ENCODE measurements at places on chromosomes 3 and 15. TPM values are rescaled to one million over a fixed set of nuclear protein-coding genes. Genes with fewer than 3 reads are reported as not detected.

DNA sequence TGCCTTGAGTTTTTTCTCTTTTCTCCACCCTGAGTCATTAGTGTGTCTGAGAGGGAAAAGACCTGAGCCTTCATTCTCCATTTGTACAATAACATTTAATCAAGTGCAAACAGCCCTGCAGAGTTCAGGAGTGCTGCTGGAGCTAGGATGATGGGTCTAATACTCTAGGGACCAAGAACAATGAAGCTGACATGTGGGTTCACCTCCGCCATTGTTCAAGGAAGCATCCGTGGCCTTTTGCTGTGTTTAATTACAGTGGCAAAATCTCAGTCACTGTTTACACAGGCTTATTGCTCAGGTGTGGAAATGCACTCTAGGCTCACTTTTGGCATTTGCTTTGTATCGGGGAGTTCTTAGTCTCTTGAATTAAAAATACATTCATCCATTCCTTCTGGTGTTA lies 259.6 kb downstream of the LRTM1 start:
- DNase-seq, result no peak

GRCh38 chr3:181265750-181266333 lies 276.3 kb upstream of the DNAJC19 start:
- DNase-seq, result no peak

DNA sequence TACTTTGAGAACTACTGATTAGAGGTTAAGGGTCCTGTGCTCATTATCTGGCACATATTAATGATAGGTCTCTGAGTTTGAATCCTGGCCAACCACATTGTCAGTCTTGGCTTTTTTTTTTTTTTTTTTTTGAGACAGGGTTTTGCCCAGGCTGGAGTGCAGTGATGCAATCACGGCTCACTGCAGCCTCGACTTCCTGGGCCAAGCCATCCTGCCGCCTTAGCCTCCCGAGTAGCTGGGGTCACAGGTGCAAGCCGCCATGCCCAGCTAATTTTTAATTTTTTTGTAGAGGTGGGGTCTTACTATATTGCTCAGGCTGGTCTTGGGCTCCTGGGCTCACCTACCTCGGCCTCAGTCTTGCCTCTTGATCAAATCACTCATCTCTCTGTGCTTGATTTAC lies 547 bp upstream of the PCCB start:
- DNase-seq, result no peak

The KIF15 gene
- 1.6 TPM for total RNA-seq

The ERICH6 gene
- not detected for total RNA-seq

DNA sequence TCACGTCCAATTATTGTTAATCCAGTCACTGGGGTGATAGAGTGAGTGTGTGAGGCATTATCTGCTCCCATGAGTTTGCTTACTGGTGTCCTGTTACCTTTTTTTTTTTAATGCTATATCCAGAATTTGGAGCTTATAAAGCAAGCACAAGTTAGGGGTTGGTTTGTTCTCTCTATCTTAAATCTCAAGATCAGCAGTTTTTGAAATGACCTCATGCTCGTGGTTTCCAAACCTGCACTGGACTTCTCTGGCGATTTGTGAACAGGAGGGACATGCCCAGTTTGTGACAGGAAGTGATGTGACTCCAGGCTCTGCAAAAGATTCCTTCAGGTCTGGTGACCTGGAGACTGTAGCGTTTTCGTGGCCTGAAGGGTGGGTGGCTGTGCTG lies 25.6 kb downstream of the XYLB start:
- no peak for DNase-seq

The MKRN2OS gene
- total RNA-seq, result 1.8 TPM

GRCh38 chr3:157021679-157022078 lies 138.3 kb downstream of the CCNL1 start:
- no peak for DNase-seq

The CELSR3 gene
- 2.7 TPM for total RNA-seq

GRCh38 chr3:19229086-19229485 lies 80.8 kb downstream of the KCNH8 start:
- no peak for DNase-seq

The PRR20G gene
- not detected for total RNA-seq

The TRH gene
- total RNA-seq, result not detected

DNA sequence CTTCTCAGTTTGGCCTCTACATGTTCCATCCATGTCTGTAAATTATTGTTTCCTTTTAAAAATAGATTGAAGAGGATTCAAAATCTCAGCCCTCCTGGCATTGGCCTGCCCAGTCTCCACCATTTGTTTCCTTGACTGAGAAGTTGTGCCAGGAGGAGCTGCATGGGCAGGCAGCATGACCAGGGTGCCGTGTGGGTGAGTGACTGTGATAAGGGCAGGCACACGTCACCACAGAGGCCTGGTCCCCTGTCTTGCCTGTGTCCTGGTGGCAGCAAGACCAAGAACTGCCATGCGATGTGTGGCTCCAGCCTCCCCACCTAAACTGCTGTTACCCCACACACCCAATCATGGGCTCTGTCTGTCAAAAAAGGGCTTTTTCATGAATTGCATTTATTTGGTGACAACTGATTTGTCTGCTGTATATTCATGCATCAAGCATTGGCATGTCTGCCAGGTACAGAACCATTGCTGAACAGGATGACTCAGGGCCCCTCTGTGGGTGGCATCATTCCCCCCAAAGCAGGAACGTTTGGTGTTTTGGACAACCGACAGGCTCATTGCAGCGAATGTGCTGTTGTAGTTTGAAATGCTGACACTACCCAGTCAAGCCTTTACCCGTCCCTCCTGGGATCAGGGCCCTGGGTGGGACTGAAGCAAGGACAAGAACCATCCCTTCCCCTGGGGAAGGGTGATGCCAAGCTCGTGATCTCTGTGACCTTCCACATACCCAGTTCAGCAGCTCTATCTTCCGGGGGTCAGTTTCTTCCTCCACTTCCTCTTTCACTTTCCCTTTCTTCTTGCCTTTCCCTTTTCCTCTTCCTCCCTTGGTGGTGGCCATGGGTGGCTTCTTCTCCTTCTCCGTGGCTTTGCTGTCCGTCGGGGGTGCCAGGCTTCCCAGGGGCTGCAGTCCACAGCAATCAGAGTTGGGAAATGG lies 51.6 kb downstream of the TRPM1 start:
- no peak for DNase-seq

- no peak for DNase-seq
Measured at GRCh38 chr3:166351461-166351860, 514.2 kb upstream of the BCHE start.

DNA sequence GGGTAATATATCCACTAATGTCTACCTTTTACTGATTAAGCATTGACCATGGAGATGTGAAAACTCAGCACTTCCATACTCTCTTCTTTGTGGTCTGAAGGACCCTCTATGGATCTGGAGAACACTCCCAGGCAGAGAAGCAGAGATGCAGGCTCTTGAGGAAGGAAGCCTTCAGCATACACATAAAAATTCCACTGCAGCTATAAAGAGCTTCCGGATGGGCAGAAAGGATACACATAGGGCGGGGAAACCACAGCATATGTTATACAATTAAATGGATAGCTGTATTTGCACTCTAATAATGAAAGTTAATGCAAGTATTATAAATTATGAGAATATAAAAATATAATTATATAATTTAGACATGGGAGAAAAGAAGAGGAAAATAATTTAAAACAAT lies 1258.2 kb upstream of the ALCAM start:
- DNase-seq, result no peak

DNA sequence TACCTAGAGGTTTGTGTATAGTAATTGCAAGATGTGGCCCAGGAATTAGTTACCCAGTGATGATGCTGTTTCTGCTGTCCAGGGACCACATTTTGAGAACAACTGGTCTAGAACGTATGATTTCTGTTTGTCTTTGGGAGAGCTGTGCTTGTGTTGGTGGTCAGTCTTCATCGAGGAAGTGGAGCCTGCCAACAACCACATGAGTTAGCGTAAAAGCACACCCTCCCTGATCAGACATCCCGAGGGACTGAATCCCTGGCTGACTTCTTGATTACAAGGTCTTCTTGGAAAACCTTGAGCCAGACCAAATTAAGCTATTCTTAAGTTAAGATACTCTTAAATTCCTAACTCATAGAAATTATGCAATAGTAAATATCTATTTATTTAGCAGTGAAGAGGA lies 81.7 kb upstream of the ZPLD1 start:
- no peak for DNase-seq

GRCh38 chr3:14423197-14423743 lies 20.9 kb downstream of the SLC6A6 start:
- peak; percentile 86 for DNase-seq

- DNase-seq, result peak; percentile 88
Measured at GRCh38 chr3:40827942-40828688, 303.4 kb downstream of the ZNF621 start.

DNA sequence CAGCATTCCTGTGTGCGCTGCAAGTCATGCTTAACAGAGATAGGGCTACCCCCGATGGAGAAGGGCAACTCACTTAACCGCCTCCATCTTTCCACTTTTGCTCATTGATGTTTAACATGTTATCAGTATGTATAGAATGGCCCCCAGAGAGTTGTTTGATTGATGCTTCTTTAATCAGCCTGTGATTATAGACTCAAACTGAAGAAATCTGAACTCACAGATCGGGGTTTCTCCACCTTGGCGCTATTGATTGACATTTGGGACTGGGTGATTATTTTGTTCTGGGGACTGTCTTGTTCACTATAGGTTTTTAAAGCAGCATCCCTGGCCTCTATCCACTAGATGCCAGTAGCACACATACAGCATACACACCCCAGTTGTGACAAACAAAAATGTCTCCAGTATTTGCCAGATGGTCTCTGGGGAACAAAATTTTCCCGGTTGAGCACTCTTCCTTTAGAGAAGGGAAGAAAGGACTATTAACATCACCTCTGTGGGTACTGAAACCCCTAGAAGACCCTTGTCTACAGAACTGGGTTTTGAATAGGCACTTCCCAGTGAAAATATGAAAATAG lies 54.4 kb downstream of the LARS2 start:
- DNase-seq, result no peak

DNA sequence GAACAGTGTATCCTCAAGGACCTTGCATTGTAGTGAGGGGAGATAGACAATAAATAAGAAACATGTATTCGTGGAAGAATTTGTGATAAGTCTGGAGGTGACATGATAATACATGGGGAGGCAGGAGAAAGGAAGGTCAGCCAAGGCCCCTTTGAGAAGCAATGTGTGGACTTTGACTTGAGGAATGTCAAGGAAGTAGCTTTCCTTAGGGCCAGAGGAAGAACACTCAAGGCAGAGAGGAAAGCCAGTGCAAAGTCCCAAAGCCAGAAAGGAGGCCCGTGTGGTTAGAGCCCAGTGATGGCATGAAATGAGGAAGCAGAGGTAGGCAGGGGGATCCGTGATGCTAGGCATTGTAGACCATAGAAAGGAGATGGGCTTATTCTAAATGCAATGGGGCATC lies 192.2 kb downstream of the NR1D2 start:
- DNase-seq, result no peak

The HRG gene
- total RNA-seq, result not detected

DNA sequence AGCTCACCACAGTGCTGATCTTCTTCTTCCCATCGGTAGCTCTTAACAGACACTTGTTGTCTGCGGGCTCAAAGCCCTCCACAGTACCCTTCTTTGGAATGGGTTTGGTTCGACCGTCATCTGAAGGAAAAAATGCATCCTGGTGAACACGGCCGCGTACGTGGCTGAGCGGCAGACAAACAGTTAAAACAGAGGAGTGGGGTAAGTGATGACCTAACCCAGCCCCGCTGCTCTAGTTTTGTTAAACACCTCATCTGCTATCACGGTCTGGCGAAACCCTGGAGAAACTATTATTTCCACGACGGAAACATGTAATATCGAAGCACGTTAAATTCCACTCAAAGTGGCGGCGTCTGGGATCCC lies 725 bp downstream of the SRP14 start:
- no peak for DNase-seq

The GP9 gene
- total RNA-seq, result not detected

DNA sequence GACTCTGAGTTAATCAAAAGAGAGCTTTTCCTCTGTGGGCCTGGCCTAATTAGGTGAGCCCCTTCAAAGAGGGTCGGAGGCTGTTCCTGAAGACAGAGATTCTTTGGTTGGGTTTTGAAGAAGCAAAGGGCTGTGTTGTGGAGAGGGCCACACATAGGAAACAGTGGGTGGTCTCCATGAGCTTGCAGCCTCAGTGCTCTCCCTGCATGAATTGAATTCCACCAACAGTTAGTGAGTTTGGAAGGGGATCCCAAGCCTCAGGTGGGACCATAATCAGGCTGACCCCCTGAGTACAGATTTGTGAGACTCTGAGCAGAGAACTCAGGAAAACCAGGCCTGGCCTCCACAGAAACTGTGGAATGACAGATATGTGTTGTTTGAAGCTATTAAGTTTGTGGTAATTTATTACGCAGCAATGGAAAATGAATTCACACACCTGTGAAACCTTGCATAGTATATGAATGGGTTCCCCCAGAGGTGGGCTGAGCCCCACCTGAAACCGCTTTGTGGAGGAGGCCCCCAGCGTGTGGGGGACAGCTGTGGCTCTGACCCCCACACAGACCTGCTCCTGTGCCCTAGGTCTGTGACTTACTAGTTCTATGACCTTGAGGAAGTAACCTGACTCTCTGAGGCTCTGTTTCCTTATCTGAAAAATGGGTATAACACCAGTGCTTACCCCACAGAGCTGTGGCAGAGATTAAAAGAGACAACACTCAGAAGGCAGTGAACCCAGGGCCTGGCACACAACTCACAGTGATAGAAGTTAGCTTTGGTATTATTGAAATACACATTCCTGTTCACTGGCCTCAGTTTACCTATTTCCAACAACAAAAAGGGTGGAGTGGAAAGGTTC lies 431.3 kb downstream of the FOXP1 start:
- DNase-seq, result no peak

The KCNH8 gene
- total RNA-seq, result 0.05 TPM

The MASP1 gene
- total RNA-seq, result 0.52 TPM

- DNase-seq, result no peak
Measured at GRCh38 chr15:63972801-63973200, 73.5 kb downstream of the DAPK2 start.

GRCh38 chr3:37608061-37608702 lies 253.5 kb upstream of the CTDSPL start:
- DNase-seq, result peak; percentile 77

DNA sequence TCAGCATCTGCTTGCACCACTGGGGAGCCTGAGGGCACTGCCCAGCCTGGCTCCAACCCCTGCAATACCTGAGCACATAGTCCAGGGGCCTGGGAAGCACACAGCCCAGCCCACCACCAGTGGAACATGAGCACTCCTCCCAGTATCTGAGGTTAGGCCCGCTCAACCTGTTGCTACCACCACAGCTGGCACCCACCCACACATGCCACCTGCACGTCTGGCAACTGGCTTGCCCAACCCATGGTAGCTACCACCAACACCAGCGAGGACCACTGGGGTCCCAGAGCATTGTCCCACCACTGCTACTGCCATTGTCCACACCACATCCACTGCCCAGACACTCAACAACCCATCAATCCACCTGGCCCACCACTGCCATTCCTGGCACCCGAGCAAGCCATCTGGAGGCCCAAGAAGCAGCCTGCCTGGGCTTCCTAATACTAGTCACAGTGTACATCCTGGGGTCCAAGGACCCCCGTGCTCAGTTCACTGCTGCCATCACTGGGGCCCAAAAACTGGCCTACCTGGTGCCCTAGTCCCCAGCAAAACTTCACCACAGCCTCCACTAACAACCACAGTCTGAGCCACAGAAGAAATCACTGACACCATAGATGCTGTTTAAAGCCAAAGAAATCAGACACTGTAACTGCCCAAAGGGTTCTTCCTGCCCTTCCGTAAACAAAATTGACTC lies 62.1 kb upstream of the TBC1D23 start:
- no peak for DNase-seq

The C3orf85 gene
- total RNA-seq, result not detected
